ENCODE measurements at places on chromosomes 1 and 21. TPM values are rescaled to one million over a fixed set of nuclear protein-coding genes. Genes with fewer than 3 reads are reported as not detected.
A peak's percentile ranks its signal among the peaks of the same experiment; 100 is the strongest.

Gene MYOG
- total RNA-seq: not detected

Gene KMO
- total RNA-seq: 1.2 TPM

Gene EXOSC10
- total RNA-seq: 95.9 TPM

Gene SH2D1B
- 0.04 TPM for total RNA-seq

Gene MAB21L3
- 2.6 TPM for total RNA-seq

Gene SEC16B
- total RNA-seq: 0.07 TPM

GRCh38 chr1:10626131-10626731, 151.5 kb downstream of the PEX14 start:
- H3K27me3 ChIP-seq: no peaks in the 10 kb centered on the region
- no peak overlapping the region for H3K27ac ChIP-seq
- no peaks in the 10 kb centered on the region for H3K36me3 ChIP-seq
- no peak overlapping the region for H3K4me3 ChIP-seq

GRCh38 chr1:29966526-29967045, 730.3 kb downstream of the PTPRU start:
- H3K4me3 ChIP-seq: no peak overlapping the region
- no peak for DNase-seq
- H3K27ac ChIP-seq: no peak overlapping the region

GRCh38 chr1:29700491-29700890, 464.2 kb downstream of the PTPRU start:
- H3K4me1 ChIP-seq: peaks cover 10% of the 10 kb centered on the region
- no peak overlapping the region for H3K4me3 ChIP-seq
- no peak for DNase-seq
- no peaks in the 10 kb centered on the region for H3K27me3 ChIP-seq
- H3K36me3 ChIP-seq: no peaks in the 10 kb centered on the region

DNA sequence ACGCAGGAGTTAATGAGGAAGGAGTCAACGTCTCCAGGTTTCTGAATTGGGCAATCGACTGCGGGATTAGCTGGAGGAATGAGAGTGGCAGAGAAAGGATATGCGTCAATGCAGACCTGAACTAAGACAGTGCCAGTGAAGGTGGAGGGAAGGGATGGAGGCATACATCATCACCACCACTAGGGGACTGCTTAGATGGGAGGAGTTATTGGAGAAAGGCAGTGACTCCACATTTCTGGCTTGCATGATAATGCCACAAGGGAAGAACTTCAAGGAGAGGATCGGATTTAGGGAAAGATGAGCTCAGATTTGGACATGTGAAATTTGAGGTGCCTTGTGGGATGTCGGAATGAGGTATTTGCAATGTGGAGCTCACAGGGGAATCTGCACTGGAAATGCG, 17.5 kb downstream of the VASH2 start:
- no peaks in the 10 kb centered on the region for H3K36me3 ChIP-seq
- DNase-seq: peak; percentile 69
- H3K4me1 ChIP-seq: 0 out of 2 replicates have a peak, but pooled peaks cover 2% of the 10 kb centered on the region

DNA sequence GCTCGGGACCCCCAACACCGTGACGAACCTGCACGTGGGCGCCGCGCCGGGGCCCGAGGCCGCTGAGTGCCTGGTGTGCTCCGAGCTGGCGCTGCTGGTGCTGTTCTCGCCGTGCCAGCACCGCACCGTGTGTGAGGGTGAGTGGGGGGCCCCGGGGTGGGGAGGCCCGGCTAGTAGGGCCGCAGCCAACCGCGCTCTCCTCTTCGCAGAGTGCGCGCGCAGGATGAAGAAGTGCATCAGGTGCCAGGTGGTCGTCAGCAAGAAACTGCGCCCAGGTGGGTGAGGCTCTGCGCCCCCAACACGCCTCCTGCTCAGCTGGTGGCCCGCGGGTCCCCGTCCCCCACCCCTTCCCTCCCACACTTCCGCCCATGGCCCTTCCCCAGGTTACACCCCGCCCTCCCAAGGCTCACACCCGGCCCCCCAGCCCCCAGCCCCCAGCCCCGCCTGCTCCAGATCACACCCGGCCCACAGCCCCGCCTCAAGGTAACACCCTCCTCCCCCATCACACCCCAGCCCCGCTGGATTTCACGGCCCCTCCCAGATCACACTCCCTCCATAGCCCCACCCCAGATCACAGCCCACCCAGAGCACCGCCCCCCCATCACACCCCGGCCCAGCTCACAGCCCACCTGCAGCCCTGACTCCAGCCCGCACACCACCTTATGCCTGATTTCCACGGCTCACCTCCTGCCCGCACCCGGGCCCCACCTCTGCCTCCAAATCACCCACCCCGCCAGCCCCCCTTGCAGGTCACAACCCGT, 2.4 kb upstream of the MMP23B start:
- peaks cover 7% of the 10 kb centered on the region for H3K4me1 ChIP-seq
- no peaks in the 10 kb centered on the region for H3K36me3 ChIP-seq
- DNase-seq: no peak
- no peak overlapping the region for H3K27ac ChIP-seq
- H3K4me3 ChIP-seq: no peak overlapping the region

DNA sequence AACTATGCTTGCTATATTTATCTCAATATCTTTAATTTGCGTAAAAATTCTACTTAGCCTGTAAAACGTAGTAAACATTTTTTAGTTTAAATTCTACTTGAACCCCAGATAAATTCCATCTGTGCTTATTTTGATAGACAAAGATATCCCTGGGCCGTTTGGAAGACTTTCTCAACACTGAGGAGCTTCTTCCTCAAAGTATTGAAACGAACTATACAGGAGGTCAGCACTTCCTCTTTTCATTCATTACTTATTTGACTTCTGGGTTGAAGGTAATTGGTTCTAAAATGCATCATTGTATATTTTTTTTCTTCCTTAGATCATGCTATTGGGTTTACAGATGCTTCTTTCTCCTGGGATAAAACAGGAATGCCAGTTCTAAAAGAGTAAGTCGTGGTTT, 74.7 kb downstream of the HSPA13 start:
- no peak for DNase-seq
- H3K27ac ChIP-seq: no peak overlapping the region
- H3K36me3 ChIP-seq: no peaks in the 10 kb centered on the region
- peaks cover 53% of the 10 kb centered on the region for H3K27me3 ChIP-seq

DNA sequence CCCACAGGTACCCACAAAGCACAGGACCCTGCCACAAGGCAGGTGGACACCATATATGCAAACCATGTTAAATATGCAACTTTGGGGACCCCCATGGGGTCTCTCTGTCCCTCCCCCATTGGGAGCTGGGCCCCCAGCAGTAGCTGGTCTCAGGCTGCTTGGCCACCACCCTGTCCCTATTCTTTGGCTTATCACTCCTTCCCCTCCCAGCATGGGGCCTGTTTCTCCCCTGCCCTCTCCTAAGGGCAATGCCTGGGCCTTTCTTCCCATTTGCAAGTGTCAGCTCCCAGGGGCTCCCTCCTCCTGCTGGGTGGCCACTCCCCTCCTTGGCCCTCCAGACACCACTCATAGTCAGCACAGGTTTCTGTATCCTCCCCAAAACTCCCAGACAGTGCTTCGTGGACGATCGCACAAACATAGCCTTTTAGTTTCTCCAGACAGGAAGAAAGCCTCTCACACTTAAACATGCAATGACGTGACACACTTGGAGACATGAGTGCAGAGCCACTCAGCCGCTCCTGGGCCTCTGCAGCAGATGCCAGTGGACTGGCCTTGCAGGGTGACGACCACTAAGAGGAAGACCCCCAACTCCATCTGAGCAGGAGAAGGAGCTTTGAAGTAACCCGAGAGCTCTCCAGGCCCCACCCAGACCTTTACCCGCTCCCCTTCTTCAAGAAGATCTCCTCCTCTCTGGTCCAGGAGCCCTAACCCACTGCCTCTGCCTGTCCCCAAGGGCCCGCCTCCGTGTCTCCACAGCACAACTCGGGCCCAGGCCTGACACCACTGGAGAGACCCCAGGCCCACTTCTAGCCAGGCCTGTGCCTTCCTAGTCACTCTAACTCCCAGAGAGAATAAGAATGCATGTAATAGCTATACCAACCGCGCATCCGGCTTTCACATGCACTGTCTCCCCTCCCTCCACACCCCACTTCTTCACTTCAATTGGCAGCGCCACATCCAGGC, 22.9 kb downstream of the CITED4 start:
- no peak for DNase-seq
- no peaks in the 10 kb centered on the region for H3K4me1 ChIP-seq
- no peak overlapping the region for H3K4me3 ChIP-seq
- no peak overlapping the region for H3K27ac ChIP-seq
- no peaks in the 10 kb centered on the region for H3K27me3 ChIP-seq
- H3K36me3 ChIP-seq: no peaks in the 10 kb centered on the region

DNA sequence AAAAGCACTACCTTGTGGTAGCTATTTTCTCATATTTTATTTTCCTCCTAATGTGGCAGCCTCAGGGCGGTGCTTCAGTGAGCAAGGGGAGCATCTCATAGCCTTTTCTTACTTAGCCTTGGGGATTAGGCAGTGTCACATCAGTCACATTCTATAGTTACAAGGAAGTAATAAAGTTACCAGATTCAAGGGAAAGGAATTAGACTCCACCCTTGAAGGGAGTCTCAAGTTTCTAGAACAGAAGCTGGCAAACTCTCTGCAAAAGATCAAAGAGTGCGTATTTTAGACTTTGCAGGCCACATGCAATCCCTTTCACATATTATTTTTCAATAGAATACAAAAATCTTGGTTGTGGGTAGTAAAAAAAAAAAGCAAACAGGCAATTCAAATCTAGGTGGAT, 350.4 kb downstream of the AMY1C start:
- no peak overlapping the region for H3K4me3 ChIP-seq
- 0 out of 2 replicates have a peak, but pooled peaks cover 5% of the 10 kb centered on the region for H3K4me1 ChIP-seq
- H3K27ac ChIP-seq: no peak overlapping the region
- H3K27me3 ChIP-seq: peaks cover 7% of the 10 kb centered on the region

DNA sequence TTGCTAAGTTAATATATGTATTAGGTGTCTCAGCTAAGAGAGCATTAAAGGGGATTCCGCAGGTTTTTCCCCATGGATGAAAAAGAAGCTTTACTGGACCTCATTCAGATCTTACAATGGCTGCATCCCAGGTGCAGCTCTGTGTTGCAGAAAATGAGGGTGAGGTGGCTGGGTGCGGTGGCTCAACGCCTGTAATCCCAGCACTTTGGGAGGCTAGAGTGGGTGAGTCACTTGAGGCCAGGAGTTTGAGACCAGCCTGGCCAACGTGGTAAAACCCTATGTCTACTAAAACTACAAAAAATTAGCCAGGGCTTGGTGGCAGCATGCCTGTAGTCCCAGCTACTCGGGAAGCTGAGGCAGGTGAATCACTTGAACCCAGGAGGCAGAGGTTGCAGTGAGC, 58.5 kb upstream of the MORC3 start:
- no peaks in the 10 kb centered on the region for H3K36me3 ChIP-seq
- no peak for DNase-seq
- H3K27ac ChIP-seq: no peak overlapping the region
- H3K4me1 ChIP-seq: no peaks in the 10 kb centered on the region
- H3K27me3 ChIP-seq: no peaks in the 10 kb centered on the region
